Anterior cingulate cortex (tissue), 58 donors: ENCODE measurements at places on chromosomes 2 and 18.

GRCh38 chr2:200274116-200275075, 32.1 kb upstream of the SPATS2L start:
- DNase-seq = no peak

- no peak for DNase-seq
These were observed 201.1 kb upstream of the GATA6 start for GRCh38 chr18:21968338-21968737.

- DNase-seq = no peak
These were observed 117.0 kb upstream of the EPAS1 start for GRCh38 chr2:46180189-46180588.

GRCh38 chr2:128421286-128421685, 102.6 kb upstream of the HS6ST1 start:
- DNase-seq = no peak

DNA sequence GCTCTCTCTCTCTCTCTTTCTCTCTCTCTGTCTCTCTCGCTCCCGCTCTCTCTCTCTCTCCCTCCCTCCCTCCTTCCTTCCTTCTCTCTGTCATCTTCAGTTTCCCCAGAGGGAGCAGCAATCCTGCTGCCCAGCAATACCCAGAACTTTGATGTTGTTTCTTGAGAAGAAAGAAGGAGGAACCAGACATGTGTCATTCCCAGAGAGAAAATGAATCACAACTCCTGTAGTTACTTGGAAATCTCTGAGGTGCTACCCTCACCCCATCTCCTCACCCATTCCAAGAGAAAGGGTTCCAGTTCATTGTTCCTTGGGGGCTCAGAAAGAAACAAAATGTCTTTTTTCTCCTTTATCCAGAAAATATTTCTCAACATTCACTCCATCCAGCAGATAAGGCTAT, 449.1 kb downstream of the TNS1 start:
- no peak for DNase-seq

- DNase-seq = no peak
These were observed 3.5 kb upstream of the CROCC2 start for GRCh38 chr2:240902615-240903041.

- no peak for DNase-seq
These were observed 2.9 kb upstream of the MRPL44 start for GRCh38 chr2:223954401-223954800.

GRCh38 chr2:61426267-61426897, 44.5 kb downstream of the USP34 start:
- DNase-seq = no peak

- DNase-seq = no peak
These were observed 15.8 kb downstream of the CCNYL1 start for GRCh38 chr2:207727261-207727660.

GRCh38 chr2:218289639-218290315, 2.5 kb downstream of the TMBIM1 start:
- no peak for DNase-seq

DNA sequence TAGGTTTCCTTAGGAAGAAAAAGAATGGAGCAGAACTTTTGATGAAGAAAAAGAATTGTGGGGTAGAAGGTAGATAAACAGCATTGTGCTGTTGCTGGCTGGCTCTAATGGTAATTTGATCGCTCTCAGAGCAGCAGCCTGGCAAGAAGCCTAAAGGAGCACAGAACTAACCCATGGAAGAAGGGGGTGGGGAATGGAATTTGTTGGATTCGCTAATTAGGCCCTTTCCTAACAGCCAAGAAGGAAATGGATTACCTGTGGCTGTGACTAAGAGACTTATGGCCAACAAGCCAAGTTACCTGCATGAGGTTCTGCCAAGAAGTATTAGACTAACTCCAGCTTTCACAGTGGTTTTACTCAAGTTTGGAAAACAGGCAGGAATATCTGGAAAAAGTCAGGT, 210.6 kb downstream of the IKZF2 start:
- DNase-seq = no peak

DNA sequence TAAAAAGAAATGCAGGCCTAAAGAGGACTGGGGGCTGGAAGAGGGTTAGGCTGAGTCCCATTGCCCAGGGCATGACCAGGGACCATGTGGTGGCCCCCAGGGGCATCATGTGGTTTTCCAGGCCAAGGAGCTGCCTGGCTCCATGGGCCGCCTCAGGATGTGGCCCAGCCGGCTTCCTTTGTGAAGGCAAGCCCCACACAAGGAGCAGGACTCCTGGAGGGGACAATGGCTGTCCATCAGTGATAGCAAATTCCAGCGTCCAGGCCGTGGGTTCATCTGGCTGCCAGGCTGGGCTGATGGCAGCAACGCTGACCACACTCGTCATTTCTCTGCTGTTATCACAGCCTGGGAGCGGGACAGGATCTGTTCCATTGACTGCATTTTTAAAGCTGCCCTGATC, 82.5 kb downstream of the GBX2 start:
- no peak for DNase-seq
